Lung (tissue), 17 donors: ENCODE measurements at places on chromosomes 7 and 10. TPM values are rescaled to one million over a fixed set of nuclear protein-coding genes. Genes with fewer than 3 reads are reported as not detected.

Gene SPDYE6
- not detected for total RNA-seq

Gene ADRA2A
- 9.8 TPM for total RNA-seq

GRCh38 chr7:139643951-139644585, 120.6 kb downstream of the CLEC2L start:
- DNase-seq: no peak

DNA sequence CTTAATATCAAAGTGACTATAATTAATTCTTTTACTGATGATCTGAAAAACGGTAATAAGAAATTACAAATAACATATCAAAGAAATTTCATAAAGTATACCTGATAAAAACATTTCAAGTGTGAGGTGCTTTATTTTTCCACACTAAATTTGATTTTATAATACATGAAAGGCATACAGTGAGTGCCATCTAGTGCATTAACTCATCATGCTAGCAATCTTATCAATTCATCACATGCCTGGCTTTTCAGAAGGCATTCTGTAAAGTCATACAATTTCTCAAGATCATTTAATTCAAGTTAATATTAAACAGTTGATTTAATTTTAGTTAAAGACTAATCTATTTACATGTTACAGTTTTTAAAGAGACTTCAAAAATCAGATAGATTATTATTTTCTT, 1020.9 kb downstream of the GATA3 start:
- DNase-seq: no peak

- DNase-seq: peak; percentile 76
Measured at GRCh38 chr7:151115836-151116418, 29.7 kb downstream of the AGAP3 start.

GRCh38 chr7:25812086-25812850, 339.7 kb upstream of the NFE2L3 start:
- no peak for DNase-seq

GRCh38 chr10:31419394-31420063, 100.5 kb downstream of the ZEB1 start:
- DNase-seq: peak; percentile 35

DNA sequence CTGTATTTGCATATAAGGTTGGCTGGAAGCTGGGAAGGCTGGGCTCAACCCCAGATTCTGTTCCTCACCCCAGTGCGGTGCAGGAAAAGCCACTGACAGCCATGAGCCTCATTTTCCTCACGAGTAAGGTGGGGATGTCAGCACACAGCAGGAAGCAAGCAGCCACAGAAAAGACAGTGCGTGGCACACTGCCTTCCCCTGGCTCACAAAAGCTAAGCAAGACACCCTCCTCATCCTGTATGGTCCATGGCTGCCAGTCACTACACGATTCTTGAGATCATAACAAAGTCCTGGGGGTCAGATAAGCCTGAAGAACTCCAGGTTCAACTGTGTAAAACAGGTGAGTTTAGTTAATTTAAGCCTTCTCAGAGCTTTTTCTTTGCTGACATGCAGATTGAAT, 28.9 kb upstream of the DDC start:
- no peak for DNase-seq
